ENCODE measurements at places on chromosomes 4 and X.

DNA sequence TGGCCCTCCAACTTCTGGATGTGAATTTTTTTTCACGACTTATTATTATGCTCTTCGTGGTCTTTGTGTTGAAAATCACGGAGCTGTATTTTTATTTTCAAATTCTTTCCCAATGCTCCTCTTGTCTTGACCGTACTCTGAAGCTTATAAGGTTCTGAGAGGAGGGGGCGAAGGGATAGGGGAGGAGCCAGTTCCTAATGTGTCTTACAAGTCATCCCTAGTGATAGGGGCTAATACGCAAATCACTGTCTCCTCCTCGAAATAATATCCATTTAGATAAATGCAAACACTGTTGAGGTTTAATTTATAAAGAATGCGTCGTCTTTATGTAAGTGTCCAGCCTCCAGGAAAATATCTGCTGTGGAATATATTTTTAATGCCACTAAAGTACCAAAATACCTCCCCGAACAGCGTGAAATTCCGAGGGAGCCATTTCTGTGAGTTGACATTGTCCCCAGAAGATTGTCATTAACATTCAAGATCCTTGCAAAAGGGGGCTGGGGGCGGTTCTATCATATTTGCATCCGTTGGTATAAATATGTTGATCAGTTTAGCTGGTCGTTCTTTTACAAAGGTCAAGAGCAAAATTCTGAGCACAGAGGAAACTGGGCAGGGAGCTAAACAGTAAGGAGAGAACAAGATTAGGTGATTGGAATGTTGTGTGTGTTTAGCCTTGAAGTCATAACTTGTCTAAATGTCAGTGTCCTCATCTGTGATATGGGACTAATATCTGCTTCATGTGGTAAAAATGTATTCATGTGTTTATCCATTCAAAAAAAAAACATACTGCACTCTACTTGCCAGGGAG lies 3.7 kb upstream of the FAT1 start:
- DNase-seq = peak; percentile 17

DNA sequence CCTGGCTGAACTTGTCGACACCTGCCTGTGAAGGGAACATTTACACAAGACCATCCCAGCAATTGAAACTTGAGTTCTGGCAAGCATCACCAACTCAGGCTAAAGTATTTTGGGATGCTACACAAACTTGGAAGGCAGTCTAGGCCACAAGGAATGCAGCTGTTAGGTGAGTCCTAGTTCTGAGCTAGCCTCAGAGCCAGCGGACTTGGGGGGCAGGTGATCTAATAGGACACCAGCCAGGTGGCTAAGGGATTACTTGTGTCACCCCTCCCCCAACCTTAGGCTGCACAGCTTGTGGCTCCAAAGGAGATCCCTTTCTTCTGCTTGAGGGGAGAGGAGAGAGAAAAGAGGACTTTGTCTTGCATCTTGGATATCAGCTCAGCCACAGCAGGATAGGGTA lies 62.3 kb upstream of the DKK2 start:
- DNase-seq = no peak

DNA sequence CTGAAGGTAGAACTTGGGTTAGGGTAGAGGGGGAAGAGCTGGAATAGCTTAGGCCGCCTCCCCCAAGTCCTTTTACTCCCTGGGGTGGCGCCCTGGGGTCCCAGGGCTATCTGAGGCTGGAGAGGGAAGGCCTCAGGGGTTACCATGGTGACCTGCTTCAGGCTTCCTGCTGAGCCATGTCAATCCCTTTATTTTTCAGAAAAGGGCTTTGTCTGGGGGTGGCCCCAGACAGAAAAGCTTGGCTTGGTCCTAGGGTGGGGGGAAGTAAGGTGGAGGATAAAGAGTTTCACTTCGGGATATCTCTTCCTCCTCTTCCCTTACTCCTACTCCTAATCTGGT lies 6.3 kb downstream of the EFNB1 start:
- no peak for DNase-seq

DNA sequence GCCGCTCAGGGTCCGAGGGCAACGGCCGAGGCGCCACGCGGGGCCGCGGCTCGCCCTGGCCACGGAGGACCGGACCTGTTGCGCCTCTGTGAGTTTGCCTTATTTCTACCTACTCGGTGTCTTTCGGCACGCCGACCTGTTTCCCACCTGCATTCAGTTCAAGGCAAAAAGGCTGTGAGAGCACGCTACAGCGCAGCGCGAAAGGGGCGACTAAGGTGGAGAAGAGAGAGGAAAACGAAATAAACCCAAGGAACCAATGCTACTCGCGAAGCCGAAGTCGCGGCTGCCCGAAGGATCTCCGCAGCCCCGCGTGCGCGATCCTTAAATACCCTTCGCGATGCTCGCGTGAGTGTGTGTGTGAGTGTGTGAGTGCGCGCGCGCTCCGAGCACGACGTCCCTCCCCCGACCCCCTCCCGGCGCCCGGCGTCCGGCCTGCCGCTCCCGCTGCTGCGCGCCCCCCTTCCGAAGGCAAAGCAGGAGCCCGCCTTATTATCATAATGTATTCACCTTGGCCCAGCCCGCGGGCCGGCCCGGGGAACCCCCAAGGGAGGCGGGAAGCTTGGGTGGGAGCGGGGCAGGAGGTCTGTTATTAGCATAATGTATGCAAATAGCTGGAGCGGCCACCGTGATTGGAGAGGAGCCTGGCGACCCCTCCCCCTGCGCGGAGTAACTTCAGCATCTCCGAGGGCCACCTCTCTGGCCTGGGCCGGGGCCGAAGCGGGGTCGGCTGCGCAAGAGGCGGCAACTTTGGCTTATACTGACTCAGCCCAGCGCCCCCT lies at the start of gene COL25A1:
Gene COL25A1 (minus strand): TSS at position 298 of the 779 bp plus-strand sequence.
- DNase-seq = peak; percentile 64

GRCh38 chr4:74054483-74055047 lies 16.1 kb upstream of the CXCL3 start:
- no peak for DNase-seq

GRCh38 chrX:150573702-150574101 lies 5.3 kb downstream of the MTM1 start:
- DNase-seq = no peak

- DNase-seq = no peak
Measured at GRCh38 chrX:23066588-23067281, 67.0 kb downstream of the DDX53 start.

GRCh38 chr4:186587416-186588018 lies 32.1 kb upstream of the MTNR1A start:
- DNase-seq = peak; percentile 51

- DNase-seq = no peak
Measured at GRCh38 chrX:153445856-153446635, at the start of gene TREX2. Gene TREX2 (minus strand): TSS chrX:153446056. CDS start chrX:153445430, 626 bp downstream.

DNA sequence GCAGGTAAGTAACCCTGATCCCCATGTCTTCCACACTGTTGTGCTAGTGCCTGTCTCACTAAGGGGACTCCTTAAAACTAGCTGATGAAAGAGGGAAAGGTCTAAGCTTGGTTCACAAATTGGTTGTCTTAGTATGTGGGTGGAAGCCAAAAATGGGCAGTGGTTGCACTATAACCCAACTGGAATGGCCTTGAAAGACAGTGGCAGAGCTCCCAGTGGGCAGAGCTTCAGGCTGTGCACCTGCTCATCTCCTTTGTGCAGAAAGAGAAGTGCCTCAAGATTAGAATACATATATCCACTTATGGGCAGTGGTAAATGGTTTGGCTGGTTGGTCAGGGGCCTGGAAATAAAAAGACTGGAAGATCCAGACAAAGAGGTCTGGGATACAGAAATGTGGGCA lies 7.2 kb downstream of the SYN1 start:
- no peak for DNase-seq

DNA sequence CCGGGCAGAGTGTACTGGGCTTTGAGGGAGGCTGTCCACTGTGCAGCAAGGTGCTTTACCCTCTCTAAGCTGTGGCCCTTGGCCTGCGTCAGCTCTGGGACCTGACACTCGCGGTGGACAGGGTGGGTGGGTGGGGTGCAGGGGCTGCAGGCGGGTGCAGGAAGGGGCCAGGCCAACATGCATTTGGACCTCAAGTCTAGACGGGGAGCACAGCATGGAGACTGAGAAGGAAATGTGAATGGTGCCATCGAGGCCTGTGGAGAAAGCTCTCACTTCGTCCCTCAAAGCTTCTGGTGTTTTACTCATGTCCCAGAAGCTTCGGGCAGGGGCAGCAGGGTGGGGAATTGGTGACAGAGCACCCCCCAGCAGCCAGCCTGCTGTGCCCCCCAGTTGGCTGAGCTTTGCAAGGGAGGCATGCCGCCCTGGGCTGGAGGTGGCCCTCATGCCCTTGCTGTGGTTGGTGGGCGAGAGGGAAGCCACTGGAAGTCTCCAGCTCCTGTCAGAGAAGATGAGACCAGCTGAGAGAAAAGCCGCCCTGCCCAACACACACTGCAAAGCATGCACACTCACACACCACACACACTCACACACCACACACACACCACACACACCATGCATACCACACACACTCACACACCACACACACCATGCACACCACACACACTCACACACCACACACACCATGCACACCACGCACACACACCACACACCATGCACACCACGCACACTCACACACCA lies 12.3 kb downstream of the PNMA6E start:
- DNase-seq = no peak

DNA sequence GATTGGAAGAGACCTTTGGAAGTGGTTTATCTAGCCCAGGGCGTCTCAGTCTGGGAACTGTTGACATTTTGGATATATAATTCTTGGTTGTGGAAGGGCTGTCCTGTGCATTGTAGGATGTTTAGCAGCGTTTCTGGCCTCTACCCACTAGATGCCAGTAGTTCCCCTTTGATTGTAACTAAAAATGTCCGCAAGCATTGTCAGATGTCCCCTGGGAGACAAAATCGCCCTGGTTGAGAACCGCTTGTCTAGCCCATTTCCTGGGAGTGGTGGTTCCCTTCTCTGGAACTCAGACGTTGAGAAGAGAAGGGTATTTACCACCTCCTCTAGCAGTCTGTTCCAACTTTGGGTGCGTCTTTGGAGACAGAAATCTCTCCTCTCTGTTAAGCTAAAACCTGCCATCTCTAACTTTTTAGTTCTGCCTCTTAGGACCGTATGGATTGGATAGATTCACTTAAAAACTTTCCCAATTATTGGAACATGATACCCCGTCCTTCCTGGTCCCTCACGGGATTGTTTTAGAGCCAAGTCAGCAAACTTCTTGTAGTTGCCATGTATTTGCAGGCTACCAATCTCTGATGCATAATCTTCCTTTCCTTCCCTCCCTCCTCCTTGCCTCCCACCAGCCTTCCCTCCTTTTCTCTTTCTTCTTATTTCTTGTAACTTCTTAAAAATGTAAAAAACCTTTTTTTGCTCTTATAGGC lies 13.9 kb downstream of the TMEM165 start:
- peak; percentile 13 for DNase-seq

DNA sequence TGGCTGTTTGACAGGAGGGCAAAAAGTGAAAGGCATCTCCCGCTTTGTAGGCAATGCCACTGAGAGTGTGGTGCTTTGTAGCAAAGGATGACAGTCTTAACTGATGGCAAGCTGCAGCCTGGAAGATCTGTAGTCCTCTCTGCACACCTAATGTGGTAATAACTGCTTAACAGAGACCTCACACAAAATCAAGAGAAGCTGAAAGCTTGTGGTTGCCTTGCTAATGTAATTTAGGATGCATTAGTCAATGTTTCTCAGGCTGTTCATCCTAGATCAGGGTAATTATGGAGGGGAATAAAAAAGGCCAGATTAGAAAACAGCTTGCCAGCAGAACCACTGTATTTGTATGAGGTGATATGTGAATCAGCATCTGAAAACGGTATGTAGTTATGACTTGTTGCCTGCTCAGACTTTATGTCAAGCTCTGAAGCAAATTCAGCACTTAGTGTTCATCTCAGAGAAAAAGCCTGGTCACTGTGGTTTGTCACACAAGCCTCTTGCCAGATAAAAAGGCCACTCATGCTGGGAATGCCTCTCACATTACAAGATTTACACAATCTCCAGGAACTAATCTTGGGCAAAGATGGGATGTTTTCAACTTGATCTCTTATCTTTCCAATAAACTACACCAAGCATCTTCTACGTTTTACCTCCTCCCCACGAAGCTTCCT lies 130.8 kb downstream of the ENOX2 start:
- peak; percentile 58 for DNase-seq

GRCh38 chr4:20109391-20109790 lies 142.3 kb upstream of the SLIT2 start:
- DNase-seq = no peak

- DNase-seq = no peak
Measured at GRCh38 chr4:188282471-188283232, 143.4 kb downstream of the TRIML1 start.

GRCh38 chrX:153411255-153411987 lies at the start of gene ZFP92:
Gene ZFP92 (plus strand): TSS chrX:153411472. CDS start chrX:153418323, 6,851 bp downstream.
- peak; percentile 5 for DNase-seq

- no peak for DNase-seq
Measured at GRCh38 chrX:19225909-19226308, 103.6 kb upstream of the ADGRG2 start.

GRCh38 chrX:143435916-143436315 lies 81.4 kb downstream of the SPANXN3 start:
- DNase-seq = no peak

GRCh38 chr4:99033956-99034355 lies 38.4 kb downstream of the METAP1 start:
- peak; percentile 47 for DNase-seq

DNA sequence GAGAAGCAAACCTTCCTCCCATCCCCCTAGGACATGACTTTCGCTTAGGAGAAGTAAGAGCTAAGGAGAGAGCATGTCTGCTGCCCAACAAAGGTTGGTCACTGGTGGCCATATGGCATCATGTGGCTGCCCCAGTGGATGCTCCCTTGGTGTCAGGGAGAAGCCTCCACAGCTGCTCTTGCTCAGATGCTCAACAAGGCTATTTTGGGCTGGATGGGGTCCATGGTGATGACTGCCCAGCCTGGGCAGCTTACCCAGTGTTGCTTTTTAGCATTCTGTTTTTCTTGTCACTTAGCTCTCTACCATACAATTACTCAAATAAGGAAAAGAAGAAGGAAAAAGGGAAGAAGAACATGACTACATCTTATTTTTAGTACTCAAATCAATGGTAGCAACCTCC lies 48.9 kb upstream of the PPARGC1A start:
- DNase-seq = no peak

DNA sequence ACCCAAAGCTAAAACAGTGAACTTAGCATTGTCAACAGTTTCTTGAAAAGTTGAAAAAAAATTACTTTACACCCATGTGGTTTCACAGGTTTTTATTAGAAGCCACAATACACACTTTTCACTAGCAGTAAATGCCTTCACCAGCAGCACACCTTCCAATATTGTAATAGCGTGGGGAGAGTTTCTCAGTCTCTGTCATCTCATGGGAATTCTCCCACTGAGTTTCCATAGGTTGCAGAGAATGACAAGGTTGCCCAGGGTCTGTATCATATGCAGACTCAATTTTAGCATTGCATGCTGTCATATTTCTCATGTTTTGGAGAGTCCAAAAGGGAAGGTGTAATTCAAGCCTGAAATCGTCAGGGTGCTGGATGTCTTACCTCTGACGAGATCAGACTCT lies 486.1 kb upstream of the TENM3 start:
- DNase-seq = no peak

All from amniotic epithelial cell (primary cell).